GM23248 (cell line): ENCODE measurements at places on chromosomes 3 and 15. TPM values are rescaled to one million over a fixed set of nuclear protein-coding genes. Genes with fewer than 3 reads are reported as not detected.

- no peak for DNase-seq
Measured at GRCh38 chr3:9955067-9955502, 2.9 kb upstream of the PRRT3 start.

The SELENOT gene
- 92.8 and 179 TPM in 2 replicates for total RNA-seq

DNA sequence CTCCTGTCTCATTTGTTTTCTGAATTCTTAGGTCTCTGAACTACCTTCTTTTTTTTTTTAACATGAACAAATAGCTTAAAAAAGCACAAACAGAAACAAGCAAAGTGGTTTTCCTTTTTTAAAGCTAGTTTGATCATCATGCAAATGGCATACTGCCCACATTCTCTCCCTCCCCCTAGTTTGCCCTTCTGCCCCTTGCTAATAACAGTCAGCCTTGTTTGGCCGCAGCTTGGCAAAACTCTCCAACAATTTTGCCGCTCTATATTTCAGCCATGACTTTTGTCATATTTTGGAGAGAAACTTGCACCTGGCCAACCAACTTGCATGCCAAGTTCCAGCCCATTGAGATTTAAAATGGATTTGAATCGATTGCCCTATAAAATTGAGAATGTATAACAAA, 666.0 kb upstream of the NR2F2 start:
- no peak for DNase-seq

The DAZL gene
- not detected in 2 replicates for total RNA-seq

The PSTPIP1 gene
- 0.38 TPM in 1 of 2 replicates, not detected in the other for total RNA-seq

- no peak for DNase-seq
Measured at GRCh38 chr3:169865176-169865767, 4.5 kb downstream of the LRRC31 start.

- no peak for DNase-seq
Measured at GRCh38 chr15:47839233-47839825, 122.0 kb downstream of the SEMA6D start.

GRCh38 chr3:40681658-40682055, 156.9 kb downstream of the ZNF621 start:
- DNase-seq, result no peak

DNA sequence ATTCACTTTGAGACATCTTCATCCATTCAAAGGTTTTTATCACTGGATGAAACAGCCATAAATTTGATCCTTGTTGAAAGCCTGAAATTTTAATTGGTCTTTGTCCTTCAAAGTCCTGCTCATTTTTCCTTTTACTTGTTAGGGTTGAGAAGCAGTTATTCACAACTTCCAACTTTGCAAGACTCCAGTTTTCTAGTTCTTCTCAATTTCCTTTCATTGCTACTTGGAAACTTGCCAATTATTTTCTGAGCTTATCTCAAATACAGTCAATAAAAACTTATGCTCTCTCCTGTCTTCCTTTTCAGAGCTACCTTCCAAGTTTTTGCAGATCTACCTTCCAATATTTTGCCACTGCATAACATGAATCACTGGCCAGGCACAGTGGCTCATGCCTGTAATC, 23.7 kb upstream of the CD276 start:
- DNase-seq, result no peak

GRCh38 chr15:61527836-61528580, 298.9 kb upstream of the RORA start:
- DNase-seq, result no peak

GRCh38 chr3:113607219-113607596, 74.9 kb downstream of the SIDT1 start:
- no peak for DNase-seq

- DNase-seq, result no peak
Measured at GRCh38 chr15:61831505-61831921, 228.7 kb downstream of the VPS13C start.

DNA sequence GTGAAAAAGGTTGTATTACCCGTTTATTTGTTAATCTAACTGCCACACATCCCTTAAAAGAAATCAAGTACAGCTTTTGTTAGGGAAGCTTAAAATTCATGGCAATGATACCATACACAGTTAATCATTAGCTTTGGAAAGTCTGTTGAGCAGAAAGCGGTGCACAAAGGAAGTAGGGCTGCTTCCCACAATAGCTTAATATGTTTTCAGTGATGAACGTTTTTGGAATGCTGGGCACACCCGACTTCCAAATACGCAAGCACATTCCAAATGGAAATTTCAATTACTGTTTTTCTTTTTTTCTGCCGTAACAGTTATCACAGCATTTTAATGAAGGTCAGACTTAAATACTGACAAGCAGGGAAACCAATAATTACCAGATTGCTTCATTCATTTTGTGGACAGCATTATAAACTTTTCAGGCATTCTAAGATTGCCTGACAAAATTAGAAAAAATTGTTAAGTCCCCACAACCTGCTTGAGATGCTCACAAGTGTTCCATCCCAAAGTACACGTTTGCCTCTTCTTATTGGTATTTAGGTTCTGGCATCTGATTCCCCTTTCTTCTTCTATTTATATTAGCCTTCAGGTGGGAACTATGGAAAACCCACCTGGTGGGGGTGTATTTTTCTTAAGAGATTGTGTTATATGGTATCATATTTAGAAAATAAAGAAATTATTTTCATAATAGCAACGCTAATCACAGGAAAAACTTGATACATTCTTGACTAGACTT, 1.1 kb upstream of the ECT2 start:
- DNase-seq, result peak; percentile 96

The CCDC9B gene
- 16.9 and 19.6 TPM in 2 replicates for total RNA-seq

The TKT gene
- total RNA-seq, result 239 and 256 TPM in 2 replicates

DNA sequence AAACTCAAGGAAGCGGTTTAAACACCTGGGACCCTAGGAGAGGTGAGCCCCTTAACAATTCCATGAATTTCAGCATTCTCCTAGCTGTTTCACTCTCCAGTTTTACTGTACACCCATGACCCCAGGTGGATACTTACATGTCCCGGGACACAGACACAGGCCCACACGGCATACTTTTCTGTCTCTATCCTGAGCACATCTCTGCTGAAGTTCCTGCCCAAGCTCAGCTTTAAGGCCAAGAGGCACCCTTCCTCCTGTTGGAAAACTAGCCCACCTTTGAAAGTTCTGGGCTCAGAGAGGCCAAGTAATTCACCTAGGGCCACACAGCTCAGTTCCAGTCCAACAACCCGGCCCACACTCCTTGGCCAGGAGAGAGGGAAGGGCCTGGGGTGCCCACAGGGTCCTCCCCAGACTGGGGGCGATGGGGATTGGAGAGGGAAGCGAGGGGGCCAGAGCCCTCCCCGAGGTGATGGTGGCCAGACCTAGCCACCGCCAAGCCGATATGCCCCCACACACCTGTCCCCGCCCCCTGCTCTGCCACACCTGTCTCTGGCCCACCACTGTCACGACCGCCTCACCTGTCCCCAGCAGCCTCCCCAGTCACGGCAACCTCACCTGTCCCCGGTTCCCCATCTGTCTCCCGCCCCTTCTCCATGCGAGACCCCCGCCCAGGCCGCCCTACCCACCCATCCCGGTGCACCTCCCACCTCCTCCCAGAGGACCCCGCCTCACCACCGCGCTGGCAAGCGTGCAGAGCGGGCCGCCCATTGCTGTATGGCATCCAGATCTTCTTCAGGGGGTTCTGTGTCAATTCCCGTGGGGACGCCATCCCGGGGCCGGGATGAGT, 431 bp downstream of the PFKFB4 start:
- DNase-seq, result no peak

The UBE3A gene
- total RNA-seq, result 55.4 and 58.8 TPM in 2 replicates

DNA sequence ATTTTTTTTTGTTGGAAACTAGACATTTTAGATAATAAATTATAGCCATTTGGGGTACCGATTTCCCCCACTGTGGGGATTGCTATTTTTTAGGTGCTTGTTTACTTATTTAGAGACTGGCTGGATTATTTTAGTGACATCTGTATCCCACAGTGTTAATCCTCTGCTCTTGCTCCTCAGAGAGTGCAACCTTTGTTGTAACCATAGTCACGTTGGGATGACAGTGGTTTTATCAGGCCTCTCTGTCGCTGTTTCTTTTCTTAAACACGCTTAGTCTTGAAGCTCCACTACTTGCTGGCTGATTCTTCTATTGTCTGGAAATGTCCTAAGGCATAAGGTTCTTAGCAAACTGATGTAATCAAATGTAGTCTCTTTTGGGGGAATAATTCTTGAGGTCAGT, 451.6 kb upstream of the SEMA6D start:
- no peak for DNase-seq

The SLC25A38 gene
- 28.2 and 40.1 TPM in 2 replicates for total RNA-seq

GRCh38 chr15:83844742-83845141, 190.8 kb downstream of the ADAMTSL3 start:
- DNase-seq, result peak; percentile 32

DNA sequence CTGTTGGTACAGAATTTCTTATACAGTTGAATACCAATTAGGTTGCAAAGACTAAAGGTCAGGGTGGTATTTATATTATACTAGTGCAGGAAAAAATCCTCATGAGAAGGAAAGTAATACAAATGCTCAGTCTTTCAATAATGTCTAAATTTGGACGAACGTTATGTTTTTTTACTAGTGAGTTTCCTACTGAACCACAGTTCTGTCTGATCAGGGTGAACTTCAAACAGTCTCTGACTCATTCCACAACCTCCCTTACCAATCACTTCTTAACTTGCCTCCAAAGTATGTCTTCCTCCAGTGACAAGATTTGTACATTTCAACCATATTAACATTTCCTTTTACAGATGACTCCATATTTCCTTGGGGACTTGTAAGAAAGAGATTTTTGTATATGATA, 3.4 kb downstream of the TMEM212 start:
- DNase-seq, result peak; percentile 35

The CD200R1 gene
- total RNA-seq, result 0.38 TPM in 1 of 2 replicates, not detected in the other

- no peak for DNase-seq
Measured at GRCh38 chr15:89777073-89777751, 1.1 kb downstream of the MESP2 start.

The CDAN1 gene
- 13.0 and 17.8 TPM in 2 replicates for total RNA-seq

DNA sequence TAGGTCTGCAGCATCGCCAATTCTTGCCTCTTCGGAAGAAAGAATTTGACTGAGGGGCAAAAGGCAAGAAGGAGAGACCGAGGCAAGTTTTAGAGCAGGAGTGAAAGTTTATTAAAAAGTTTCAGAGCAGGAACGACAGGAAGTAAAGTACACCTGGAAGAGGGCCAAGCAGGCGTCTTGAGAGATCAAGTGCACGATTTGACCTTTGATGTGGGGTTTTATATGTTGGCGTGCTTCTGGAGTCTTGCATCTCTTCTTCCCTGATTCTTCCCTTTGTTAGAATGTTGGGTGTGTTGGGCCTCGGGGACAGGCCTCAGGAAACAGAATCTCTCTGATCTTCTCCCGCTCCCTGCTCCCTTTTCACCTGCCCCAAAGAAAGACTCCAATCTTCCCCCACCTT, 40.6 kb upstream of the FLNB start:
- DNase-seq, result no peak

The CAPN3 gene
- total RNA-seq, result 5.7 and 8.6 TPM in 2 replicates

The CP gene
- 0.51 TPM in 1 of 2 replicates, not detected in the other for total RNA-seq

The SAMD7 gene
- total RNA-seq, result not detected in 2 replicates

GRCh38 chr3:32424581-32425250, 33.1 kb downstream of the CMTM7 start:
- DNase-seq, result no peak

DNA sequence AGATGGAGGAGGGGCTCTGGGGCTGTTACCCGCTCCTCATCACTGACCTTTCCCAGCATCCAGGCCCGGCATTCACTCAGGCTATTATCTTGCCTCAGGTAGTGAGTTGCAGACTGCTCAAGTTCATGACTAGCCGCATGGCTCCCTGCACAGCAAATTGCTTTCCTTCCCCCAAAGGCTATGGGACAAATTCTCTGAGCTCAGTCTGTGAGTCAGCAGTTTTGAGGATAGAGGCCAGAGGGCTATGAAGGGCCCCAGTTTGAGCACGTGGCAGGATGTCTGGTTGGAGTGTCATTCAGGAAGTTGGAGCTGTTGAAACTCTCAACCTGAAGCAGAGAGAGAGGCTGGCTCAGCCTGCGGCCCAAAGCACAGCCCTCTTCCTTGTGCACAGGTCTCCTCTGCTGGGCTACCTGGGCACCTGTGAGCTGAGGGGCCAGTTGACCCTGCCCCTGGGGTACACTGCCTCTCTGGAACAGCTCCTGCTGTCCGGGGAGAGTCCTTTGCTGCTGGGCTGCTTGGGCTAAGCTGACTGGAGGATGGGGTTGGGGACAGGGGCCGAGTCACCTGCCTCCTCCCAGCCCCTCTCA, 7.9 kb downstream of the FAH start:
- DNase-seq, result peak; percentile 98

The ADPRH gene
- total RNA-seq, result 2.1 and 6.6 TPM in 2 replicates

The OXTR gene
- total RNA-seq, result 269 and 340 TPM in 2 replicates

The TSPAN3 gene
- 321 and 332 TPM in 2 replicates for total RNA-seq
